ENCODE measurements at places on chromosomes 12 and 14. TPM values are rescaled to one million over a fixed set of nuclear protein-coding genes. Genes with fewer than 3 reads are reported as not detected.

DNA sequence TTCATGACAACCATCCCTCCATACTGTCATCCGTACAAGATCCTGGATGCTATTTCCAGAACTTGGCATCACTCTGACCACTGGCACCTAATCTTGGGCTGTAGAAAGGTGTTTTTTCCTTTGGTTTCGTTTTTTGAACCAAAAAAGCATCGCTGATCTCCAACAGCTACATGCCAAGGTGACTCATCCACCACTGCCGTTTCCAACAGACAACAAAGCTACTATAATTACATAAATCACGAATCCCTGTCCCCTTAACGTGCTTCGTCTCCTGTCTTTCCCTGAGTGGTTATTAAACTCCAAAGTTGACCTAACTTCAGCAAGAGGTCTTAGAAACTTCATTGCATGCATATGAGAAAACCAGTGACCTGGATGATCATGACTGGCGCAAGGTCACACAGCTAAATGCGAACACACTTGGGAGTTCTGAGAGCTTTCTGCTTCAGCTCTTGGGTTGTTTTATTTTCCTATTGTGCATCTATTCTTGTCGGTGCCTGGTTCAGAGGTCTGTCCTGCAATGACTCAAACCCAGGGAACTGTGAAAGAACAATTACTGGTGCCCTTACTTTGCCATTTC, 99.9 kb downstream of the PPM1H start:
- no peaks in the 10 kb centered on the region for H3K36me3 ChIP-seq
- no peak overlapping the region for H3K4me3 ChIP-seq
- no peak for DNase-seq

BDKRB1 gene
- total RNA-seq = not detected

AKT1 gene
- total RNA-seq = 70.4 TPM

DNA sequence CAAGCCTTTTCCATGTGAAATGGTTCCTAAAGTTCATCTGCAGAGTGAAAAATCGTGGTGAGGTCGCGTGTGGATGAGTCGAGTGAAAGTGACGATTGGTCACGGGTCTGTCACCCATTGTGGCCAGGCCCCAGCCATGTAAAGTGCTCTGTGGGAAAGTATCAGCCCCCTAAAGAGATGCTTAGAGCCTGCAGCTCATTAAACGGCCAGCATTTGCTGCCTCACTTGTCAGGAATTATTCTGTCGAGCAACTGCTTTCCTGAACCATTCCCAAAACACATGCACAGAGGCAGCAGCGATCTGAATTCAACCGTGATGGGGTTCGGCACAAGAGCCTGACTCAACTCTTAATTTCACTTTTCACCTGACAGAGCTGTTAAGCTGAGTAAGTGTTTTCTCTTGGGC, 16.0 kb downstream of the DBX2 start:
- no peaks in the 10 kb centered on the region for H3K36me3 ChIP-seq
- H3K27me3 ChIP-seq = no peaks in the 10 kb centered on the region
- no peak overlapping the region for H3K4me3 ChIP-seq
- H3K27ac ChIP-seq = no peak overlapping the region

DNA sequence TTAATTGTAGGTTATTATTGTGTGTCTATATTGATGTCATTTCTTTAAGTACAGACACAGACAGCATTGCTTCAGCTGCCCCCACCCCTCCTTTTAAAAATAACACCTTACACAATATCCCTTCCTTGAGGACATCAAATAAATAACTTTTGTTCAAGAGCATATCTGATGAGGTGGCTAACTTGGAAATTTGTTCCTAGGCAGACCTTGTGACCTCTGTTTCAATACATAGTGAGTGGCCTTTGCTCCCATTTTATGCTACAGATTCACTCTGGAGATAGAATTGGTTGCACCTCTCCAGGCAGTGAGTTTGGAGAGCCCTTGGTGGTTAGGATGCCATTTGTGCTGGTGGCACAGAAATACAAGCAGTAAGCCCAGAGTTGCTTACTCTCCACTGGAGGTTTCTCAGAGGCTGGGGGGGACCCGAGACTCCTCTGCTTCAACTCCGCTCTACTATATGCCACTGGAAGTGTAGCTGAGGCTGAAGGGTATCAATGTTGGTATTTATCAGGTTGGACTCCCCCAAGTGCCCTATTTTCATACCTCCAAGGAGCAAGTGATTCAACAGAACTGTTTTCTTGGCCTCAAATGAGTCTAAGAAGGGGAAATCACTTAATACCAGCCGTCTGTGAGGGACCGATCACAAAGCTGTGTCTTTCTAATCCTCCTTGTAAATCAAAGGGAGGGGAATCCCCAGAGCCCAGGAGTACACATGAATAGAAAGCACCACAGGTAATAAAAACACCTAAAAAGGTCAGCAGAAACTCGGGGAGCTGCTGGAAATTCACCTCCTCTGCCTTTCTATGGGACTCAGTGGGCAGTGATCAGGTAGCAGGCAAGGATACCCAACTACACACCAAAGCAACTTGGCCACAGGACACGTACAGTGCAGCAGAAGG, 463.1 kb downstream of the RAD51B start:
- DNase-seq = no peak
- H3K4me1 ChIP-seq = peaks cover 14% of the 10 kb centered on the region
- no peak overlapping the region for H3K4me3 ChIP-seq
- no peak overlapping the region for H3K27ac ChIP-seq
- H3K36me3 ChIP-seq = no peaks in the 10 kb centered on the region

GRCh38 chr12:115504306-115505290, 772.9 kb downstream of the MED13L start:
- no peaks in the 10 kb centered on the region for H3K36me3 ChIP-seq
- H3K27me3 ChIP-seq = no peaks in the 10 kb centered on the region
- no peak for DNase-seq
- H3K27ac ChIP-seq = peak overlapping the region; percentile 67

DNA sequence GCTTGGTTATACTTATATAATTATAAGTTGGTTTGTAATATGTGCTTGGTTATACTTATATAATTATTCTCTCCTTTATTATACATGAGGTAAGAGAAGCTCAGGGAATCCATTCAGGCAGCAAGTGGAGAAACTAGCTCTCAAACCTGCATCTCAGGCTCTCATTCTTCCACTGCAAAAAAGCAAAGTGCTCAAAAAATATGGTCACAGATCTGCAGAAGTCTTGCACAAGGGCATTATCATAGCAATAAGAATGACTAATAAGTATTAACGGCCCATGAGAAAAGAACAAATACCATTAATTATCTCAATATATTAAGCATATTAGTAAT, 476 bp upstream of the TRAFD1 start:
- no peak for DNase-seq
- no peaks in the 10 kb centered on the region for H3K27me3 ChIP-seq
- peak overlapping the region; percentile 53 for H3K27ac ChIP-seq
- peaks cover 30% of the 10 kb centered on the region for H3K4me1 ChIP-seq

HOXC10 gene
- total RNA-seq = 48.3 TPM

- no peak overlapping the region for H3K27ac ChIP-seq
- DNase-seq = no peak
- H3K4me1 ChIP-seq = no peaks in the 10 kb centered on the region
- H3K36me3 ChIP-seq = no peaks in the 10 kb centered on the region
Observed at GRCh38 chr12:49955899-49956662, 5.5 kb downstream of the AQP2 start.

ZDHHC22 gene
- total RNA-seq = not detected

DNA sequence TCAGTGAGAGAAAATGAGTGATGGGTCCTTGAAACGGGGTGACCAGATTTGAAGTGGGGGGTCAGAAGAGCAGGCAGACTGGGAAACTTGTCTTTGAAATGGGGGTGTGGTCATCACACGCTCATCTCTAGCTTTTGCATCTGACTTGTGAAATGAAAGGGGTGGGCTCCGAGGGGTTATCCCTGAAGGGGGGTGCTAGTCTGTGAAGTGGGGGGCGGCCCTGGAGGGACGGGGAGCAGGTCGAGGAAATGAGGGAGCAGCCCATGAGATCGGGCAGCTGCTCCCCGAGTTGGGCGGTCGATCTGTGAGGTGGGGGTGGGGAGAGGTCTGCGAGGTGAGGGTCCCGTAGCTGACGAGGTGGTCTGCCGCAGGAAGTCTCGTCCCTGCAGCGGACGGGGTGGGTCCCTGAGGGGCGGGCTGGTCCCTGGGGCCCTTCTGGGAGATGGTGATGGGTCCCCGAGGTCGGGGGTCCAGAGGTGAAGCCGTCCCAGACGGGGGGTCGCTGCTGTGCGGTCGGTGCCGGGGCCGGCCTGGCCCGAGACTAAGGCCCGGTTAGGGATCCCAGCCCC, 542 bp downstream of the PXN start:
- H3K4me1 ChIP-seq = peaks cover 47% of the 10 kb centered on the region
- H3K4me3 ChIP-seq = peak overlapping the region; percentile 93
- no peaks in the 10 kb centered on the region for H3K27me3 ChIP-seq
- DNase-seq = peak; percentile 24
- H3K27ac ChIP-seq = peak overlapping the region; percentile 93

DNA sequence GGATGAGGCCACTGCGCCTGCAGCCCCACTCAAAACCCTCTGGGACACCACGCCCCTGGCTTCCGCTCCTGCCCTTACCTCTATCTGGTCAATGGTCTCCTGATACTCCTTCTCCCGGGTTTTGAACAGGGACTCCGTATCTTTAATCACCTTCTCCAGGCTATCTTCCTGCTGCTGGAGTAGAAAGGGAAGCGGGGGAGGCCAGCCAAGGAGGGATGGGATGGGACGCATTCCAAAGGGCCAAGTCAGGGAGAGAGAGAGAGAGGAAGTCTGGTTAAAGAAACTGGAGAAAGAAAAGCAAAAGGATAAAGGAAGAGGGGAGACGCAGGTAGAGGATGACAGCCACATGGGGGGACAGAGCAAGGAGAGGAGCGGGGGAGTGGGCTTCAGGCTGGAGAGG, 7.9 kb downstream of the IFFO1 start:
- peaks cover 38% of the 10 kb centered on the region for H3K4me1 ChIP-seq
- H3K27ac ChIP-seq = peak overlapping the region; percentile 90
- H3K4me3 ChIP-seq = no peak overlapping the region
- H3K27me3 ChIP-seq = no peaks in the 10 kb centered on the region

DNA sequence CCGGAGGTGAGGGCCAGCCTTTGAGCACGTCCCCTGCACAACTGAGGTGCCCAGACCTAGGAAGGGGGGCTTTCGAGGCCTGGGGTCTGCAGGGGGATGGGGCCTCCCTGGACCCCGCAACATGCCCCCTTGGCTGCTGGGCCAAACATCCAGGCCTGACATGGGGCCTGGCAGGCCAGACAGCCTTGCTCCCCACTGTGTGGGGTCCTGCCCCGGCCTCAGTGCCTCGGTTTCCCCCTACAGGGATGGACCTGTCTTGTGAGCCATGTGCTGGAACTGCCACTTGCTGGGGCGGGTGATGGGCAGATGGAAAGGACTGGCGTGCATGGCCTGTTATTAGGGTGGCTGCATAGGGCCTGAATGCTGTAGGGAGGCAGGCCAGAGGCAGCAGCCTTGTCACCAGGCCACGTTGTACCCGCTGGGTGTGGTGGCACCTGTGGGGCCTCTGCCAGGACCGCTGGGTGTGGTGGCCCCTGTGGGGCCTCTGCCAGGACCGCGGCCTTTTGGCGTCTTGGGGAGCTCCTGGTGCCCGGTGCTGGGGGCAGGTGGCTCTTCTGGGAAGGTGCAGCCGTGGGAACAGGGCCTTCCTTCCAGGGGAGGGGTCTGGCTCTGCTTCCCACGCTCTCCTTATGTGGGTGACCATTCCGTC, 20.4 kb downstream of the ASPG start:
- DNase-seq = no peak
- no peak overlapping the region for H3K27ac ChIP-seq
- no peaks in the 10 kb centered on the region for H3K27me3 ChIP-seq
- no peaks in the 10 kb centered on the region for H3K4me1 ChIP-seq
- no peaks in the 10 kb centered on the region for H3K36me3 ChIP-seq

GRCh38 chr12:534216-534615, 74.5 kb downstream of the B4GALNT3 start:
- H3K27ac ChIP-seq = no peak overlapping the region
- H3K4me3 ChIP-seq = no peak overlapping the region
- DNase-seq = no peak
- H3K4me1 ChIP-seq = no peaks in the 10 kb centered on the region
- no peaks in the 10 kb centered on the region for H3K27me3 ChIP-seq

GRCh38 chr14:75553157-75553556, 25.3 kb upstream of the FLVCR2 start:
- H3K4me1 ChIP-seq = peaks cover 9% of the 10 kb centered on the region
- H3K27me3 ChIP-seq = no peaks in the 10 kb centered on the region
- no peak overlapping the region for H3K27ac ChIP-seq
- no peaks in the 10 kb centered on the region for H3K36me3 ChIP-seq
- no peak overlapping the region for H3K4me3 ChIP-seq

- no peaks in the 10 kb centered on the region for H3K27me3 ChIP-seq
- H3K36me3 ChIP-seq = no peaks in the 10 kb centered on the region
- no peak overlapping the region for H3K27ac ChIP-seq
- no peak overlapping the region for H3K4me3 ChIP-seq
- H3K4me1 ChIP-seq = no peaks in the 10 kb centered on the region
Observed at GRCh38 chr12:113678223-113679119, 206.8 kb upstream of the LHX5 start.

GRCh38 chr12:47741340-47741703, 16.0 kb upstream of the ENDOU start:
- H3K4me1 ChIP-seq = peaks cover 35% of the 10 kb centered on the region
- no peaks in the 10 kb centered on the region for H3K36me3 ChIP-seq
- H3K27me3 ChIP-seq = no peaks in the 10 kb centered on the region
- H3K27ac ChIP-seq = peak overlapping the region; percentile 47

DNA sequence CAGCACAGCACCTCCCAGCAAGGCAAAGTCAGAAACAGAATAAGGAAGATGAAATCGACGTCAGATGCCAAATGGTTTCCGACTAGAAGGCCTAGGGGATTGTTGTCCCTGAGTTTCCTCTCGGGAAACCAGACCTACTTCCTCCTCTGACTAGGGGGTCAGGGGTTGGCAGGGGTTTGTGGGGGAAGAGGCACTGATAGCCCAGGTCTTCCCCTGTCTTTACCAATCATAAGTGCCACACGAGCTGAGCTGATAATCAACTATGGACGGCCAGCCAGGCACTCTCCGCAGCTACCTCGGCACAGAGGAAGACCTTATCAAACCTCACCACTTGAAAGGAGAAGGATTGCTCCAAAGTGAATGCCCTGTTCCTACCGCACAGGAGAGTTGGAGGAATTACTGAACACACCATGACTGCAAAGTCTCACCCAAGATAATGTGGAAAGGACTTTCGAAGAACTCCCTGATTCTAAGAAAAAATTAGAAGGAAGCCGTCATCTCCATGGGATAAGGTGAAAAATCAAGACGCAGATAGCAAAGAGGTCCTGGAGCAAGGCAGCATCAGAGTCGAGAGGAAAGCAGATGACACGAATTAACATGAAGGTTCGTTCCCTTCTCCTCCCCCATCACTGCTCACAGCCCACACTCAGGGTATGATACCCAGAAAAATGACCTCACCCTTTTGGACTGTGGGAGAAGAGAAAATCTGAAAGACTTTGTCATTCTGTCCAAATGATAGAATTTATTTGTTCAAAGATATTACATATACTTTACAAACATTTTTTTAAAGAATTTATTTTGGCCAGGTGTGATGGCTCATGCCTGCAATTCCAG, 77.7 kb upstream of the MED13L start:
- H3K4me3 ChIP-seq = no peak overlapping the region
- DNase-seq = no peak
- H3K27me3 ChIP-seq = no peaks in the 10 kb centered on the region
- no peak overlapping the region for H3K27ac ChIP-seq
- peaks cover 12% of the 10 kb centered on the region for H3K4me1 ChIP-seq
